Activated T-helper 17 cell treated with anti-CD3 and anti-CD28 coated beads, Interleukin-2, amount 50 U/mL, for 72 hours (primary cell): ENCODE measurements at places on chromosomes 6 and 20. TPM values are rescaled to one million over a fixed set of nuclear protein-coding genes. Genes with fewer than 3 reads are reported as not detected.

KCNK5 gene
- total RNA-seq, result 8.9 TPM

USP49 gene
- 12.0 TPM for total RNA-seq

PI3 gene
- total RNA-seq, result not detected

GGTLC1 gene
- not detected for total RNA-seq

ENPP3 gene
- 0.19 TPM for total RNA-seq

XRN2 gene
- 42.9 TPM for total RNA-seq

NDRG3 gene
- total RNA-seq, result 30.5 TPM

EYA2 gene
- not detected for total RNA-seq

TCF21 gene
- not detected for total RNA-seq

WDR46 gene
- total RNA-seq, result 51.2 TPM

PRPF6 gene
- 88.5 TPM for total RNA-seq

PDYN gene
- not detected for total RNA-seq

ZSCAN12 gene
- total RNA-seq, result 2.9 TPM
